Stimulated activated CD8-positive, alpha-beta memory T cell treated with anti-CD3 and anti-CD28 coated beads, Interleukin-4, amount 100 ng/mL, for 24 hours (primary cell): ENCODE measurements at places on chromosomes 3 and 15.
A peak's percentile ranks its signal among the peaks of the same experiment; 100 is the strongest.

DNA sequence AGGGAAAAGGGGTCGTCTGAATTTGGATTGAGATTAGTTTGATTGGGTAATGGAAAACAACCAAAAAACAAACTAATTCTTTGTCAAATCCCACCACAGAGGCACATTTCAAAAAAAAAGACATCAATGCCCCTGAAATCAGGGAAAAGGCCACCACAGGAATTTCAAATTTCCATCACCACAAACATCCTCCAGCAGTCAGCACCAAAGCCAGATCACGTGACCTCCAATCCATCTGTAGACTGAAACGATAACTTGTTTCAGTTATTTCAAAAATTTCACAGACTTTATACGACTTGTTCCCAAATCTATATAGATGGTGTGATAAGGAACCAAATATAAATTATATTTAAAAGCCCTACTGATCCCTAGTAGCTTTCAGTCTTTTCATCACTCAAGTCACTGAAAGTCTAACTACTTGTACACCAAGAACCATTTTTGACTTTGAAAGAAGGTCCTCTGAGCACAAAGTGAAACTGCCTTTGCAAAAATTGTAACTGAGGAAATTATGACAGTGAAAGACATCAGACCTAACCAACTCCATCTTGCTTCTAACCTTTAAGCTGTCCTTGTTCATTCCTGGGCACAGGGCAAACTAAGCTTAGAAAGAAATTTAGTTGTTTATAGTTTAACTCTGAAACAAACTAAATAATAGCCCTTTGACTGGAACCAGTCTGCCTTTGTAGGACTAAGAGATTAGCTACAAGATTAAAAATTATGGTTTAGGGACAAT, 48.1 kb upstream of the PLCL2 start:
- DNase-seq: no peak

DNA sequence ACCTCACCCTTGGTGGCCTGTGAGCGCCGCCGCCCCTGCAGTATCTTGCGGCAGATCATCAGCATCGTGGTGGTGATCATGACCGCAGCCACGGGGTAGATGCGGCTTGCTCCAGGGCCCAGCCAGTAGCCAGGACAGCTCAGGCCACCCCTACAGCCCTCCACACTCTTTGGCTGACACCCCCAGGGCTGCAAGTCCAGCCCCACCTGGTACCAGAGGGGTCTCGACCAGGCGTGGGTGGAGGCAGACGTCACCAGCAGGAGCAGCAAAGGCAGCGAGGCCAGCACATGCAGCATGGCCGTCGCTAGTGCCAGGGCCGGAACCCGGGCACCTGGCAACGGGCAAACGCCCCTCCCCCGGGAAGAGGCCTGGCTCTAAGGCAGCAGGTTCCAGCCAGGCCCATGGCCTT, at the start of gene TMEM89:
Gene TMEM89, minus strand, starts transcription at position 309 of the 409 bp plus-strand sequence. Its CDS starts 13 bp downstream, at position 296.
- no peak for DNase-seq

DNA sequence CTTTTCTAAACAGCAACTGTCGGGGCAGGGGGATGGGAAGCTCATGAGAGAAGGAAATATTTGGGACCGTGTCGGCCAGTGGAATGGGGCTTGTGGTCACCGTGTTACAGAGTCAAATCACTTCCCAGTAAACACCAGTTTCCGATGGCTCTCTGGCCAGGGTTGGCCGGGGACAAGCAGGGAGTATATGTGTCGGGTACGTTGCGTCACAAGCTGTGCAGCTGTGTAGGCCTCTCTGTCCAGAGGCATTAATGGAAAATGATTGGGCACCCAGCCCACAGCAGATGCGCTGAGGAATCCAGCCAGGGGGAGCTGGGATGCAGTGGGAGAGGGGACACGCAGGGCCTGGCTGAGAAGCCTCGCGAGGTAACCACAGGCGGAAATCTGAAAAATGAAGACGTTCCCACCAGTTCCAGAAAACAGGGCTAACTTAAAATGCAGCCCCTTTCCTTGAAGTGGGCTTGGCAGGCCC, 15.8 kb upstream of the ALDH1A3 start:
- DNase-seq: no peak

GRCh38 chr15:66919421-66919820, 146.0 kb upstream of the SMAD3 start:
- DNase-seq: no peak

GRCh38 chr15:82132096-82132495, 86.3 kb upstream of the MEX3B start:
- DNase-seq: no peak

DNA sequence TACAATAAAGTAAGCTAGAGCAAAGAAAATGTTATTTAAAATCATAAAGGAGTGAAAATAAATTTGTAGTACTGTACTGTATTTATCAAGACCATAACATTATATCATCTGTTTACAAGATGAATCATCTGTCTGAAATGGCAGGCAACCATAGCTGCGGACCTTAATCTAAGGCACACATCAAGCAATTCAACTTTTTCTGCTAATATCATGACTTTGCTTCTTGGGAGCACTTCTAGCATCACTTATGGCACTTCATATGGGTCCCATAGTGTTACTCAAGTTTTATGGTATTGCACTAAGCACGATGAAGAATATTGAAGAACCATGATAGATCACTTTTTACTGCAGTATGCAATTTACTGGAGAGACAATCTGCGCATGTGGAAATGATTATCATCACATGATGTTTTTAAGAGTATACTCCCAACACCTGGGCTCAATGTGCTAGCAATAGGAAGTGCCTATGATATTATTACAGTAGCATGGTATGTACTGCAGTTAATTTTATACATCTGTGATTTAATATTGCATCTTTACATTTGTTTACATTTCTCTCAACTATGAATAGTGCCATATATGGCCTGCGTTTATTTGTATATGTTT, 137.7 kb upstream of the NECTIN3 start:
- DNase-seq: no peak

- DNase-seq: peak; percentile 32
Observed at GRCh38 chr15:68209735-68210408, 4.7 kb upstream of the CALML4 start.

DNA sequence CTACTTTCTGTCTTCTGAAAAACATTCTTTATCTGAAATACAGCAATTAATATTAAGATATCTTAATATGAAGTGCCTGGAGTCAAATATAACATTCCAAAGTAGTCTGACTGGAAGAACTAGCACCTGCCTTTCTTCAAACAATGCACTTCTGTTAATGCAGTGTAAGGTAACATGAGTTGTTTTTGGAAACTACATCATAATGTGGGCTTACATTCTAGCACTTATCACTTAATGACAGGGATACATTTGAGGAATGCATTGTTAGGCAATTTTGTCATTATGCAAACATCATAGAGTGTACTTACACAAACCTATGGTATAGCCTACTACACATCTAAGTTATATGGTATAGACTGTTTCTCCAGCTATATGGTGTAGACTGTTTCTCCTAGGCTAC, 49.2 kb downstream of the SLC15A2 start:
- no peak for DNase-seq

DNA sequence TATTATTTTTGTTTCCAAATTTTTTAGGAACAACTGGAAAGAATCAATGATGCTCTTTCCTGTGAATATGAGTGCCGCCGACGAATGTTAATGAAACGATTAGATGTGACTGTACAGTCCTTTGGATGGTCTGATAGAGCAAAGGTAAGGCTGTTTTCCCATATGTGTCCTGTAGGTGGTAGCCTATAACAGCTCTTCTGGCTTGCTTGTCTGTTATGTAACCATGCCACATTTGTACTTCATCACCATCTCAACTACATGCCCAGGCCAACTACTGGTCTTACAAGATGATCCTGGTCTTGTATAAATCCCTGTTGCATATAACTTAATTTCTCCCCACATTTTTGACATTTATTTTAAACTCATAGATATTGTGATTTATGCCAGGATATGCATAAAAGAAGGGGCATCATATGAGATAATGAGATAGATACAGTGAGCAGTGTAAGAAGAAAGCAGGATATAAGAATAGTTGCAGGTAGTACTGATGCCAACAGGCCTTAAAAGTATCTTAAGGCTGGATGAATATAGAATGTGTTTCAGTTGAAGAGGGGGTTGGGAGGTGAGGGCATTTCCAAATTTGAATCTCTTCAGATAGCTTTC, 20.3 kb downstream of the FAM98B start:
- no peak for DNase-seq

- no peak for DNase-seq
Observed at GRCh38 chr3:110806924-110807323, 264.7 kb upstream of the NECTIN3 start.

DNA sequence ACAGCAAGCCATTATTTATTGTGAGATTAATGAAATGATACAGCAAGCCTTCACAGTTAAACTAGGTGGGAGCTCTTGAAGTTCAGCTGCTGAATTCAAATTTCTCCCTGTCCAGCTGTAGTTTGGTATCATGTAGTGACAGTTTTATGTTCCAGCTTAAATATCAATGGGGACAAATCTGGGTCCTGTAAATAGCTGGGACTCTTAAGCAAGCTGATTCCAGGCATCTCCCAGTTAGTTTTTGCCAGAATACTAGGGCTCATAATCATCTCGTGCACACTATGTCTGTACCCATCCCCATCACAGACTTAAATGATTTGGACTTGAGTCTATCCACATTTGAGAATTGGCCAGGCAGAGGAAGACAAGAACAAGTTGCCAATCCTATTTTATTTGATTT, 27.9 kb upstream of the NIT2 start:
- no peak for DNase-seq

GRCh38 chr3:46873521-46873920, 4.0 kb upstream of the PTH1R start:
- DNase-seq: no peak

- DNase-seq: no peak
Observed at GRCh38 chr3:37605572-37606153, 256.0 kb upstream of the CTDSPL start.

GRCh38 chr3:110174908-110175307, 837.6 kb upstream of the DPPA4 start:
- DNase-seq: no peak

DNA sequence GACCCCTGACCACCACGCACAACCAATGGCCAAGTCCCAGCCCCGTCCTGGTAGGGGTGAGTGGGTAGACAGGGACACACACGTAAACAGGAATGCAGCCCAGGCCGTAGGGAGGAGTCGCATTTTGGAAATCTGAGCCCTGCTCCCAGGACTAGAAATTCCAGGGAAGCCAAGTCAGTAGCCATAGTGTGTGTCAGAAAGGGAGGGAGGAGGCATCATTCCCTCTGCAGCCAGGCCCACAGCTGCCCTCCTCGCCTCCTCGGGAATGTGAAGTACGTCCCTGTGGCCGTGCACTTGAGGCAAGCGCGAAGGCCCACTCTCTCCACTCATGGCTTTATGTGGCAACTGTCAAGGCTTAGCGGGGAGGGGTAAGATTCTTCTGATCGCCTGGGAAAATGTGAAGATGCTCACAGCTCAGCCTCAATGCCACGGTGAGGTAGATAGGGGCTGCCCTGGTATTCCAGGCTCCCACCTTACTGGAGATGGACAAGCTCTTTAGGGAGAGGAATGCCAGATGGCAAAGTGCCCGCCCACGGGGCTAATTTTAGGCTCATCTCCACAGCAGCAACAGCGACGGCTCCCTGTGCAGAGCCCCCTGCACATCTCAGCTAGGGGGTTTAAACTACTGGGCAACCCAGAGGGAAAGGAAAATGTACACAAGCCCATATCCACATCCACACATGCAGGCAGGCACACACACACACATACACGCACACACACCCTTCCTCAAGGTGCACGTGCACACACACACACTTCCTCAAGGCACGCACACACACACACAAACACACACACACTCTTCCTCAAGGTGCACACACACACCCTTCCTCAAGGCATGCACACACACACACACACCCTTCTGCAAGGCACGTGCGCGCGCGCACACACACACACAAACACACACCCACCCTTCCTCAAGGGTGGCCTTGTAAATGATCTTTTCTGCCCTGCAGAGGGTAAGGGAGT, 65.5 kb downstream of the ADCY5 start:
- DNase-seq: no peak

- DNase-seq: no peak
Observed at GRCh38 chr3:15899388-15899787, 101.6 kb upstream of the ANKRD28 start.

GRCh38 chr3:142418926-142419592, 28.8 kb downstream of the XRN1 start:
- DNase-seq: no peak

DNA sequence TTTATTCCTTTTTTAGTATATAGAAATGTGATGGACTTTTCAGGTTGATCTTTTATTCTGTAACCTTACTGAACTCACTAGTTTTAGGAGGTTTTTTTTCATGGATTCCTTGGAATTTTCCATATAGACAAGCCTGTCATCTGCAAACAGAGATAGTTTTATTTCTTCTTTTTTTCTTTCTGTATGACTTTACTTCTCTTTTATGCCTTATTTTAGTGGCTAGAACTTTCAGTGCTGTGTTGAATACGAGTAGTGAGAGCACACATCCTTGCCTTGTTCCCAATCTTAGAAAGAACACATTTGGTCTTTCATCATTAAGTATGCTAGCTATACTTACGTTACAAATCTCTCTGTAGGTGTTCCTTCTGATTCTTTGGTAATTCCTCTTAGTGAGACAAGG, 336.5 kb downstream of the PTPRG start:
- DNase-seq: no peak

DNA sequence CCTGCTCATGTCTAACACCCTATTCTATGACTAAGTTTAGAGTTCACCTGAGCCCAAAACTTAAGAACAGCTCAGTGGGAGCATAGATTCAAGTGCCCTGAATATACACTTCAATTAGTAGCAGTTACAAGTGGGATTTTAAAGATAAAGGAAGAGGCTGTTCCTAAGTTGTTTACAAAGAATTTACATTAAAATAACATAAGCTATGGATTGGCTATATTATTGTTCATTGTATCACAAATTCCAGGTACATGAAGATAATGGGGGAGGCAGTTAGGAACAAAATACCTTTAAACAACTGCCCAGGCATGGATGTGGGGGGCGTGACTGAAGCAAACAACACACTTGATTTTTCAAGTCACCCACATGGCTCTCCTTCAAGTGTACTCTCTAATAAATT, 52.7 kb downstream of the ROPN1B start:
- no peak for DNase-seq

- no peak for DNase-seq
Observed at GRCh38 chr3:187227658-187228258, 30.5 kb downstream of the RTP1 start.

DNA sequence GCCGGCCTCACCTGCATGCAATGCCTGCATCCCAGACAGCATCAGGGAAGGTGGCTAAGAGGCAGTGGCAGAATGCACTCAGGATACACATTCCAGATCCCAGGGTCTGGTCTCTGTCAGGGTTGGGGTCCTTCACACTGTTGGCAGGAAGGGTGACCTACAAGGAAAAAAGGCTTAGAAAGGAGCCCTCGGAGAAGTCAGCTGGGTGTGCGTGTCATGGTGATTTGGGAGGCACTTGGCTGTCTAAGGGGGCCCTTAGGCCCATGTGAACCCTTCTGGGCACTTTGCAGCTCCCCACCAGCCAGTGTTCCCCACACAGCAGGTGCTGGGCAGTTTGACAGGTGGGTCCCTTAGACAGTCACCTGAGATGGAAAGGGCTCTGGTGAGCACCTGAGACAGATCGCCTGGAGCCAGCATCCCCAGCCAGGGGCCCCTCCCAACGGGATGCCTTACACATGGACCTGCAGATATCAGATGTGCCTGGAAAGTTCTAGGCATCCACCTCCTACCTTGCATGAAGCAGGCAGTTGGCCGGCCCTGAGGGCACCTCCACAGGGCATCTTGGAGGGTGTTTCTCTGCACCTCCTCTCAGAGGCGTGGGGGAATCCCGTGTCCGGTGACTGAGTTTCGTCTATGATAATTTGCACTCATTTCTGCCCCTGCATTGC, 131.6 kb downstream of the LRRK1 start:
- no peak for DNase-seq
